ENCODE measurements at places on chromosomes 6 and 20. TPM values are rescaled to one million over a fixed set of nuclear protein-coding genes. Genes with fewer than 3 reads are reported as not detected.

The MYLK4 gene
- total RNA-seq = 9.4 TPM

- peak; percentile 34 for DNase-seq
These were observed 674 bp downstream of the MAPK14 start for GRCh38 chr6:36028088-36028876.

- peak; percentile 88 for DNase-seq
These were observed 64.9 kb upstream of the ARHGAP18 start for GRCh38 chr6:129774697-129775447.

DNA sequence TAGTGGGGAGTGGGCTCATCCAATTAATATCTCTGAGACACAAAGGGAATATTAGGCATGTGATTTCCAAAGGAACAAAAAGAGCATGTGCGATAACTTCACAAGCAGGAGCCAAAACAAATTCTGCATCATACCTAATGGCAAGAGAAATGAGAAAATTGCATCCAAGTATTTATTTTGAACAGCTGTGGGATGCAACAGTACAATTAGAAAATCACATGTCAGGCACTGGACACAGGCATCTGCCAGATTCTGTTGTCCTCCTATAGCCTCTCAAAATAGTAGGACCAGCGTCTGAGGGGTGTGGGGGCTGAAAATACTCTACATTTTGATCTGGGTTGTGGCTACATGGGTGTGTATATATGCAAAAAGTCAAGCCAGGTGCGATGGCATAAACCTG is 66.3 kb downstream of the EDN1 start:
- no peak for DNase-seq

GRCh38 chr6:5271926-5272325 is 10.6 kb downstream of the FARS2 start:
- DNase-seq = no peak

- no peak for DNase-seq
These were observed 582.1 kb upstream of the JAG1 start for GRCh38 chr20:11255860-11256259.

DNA sequence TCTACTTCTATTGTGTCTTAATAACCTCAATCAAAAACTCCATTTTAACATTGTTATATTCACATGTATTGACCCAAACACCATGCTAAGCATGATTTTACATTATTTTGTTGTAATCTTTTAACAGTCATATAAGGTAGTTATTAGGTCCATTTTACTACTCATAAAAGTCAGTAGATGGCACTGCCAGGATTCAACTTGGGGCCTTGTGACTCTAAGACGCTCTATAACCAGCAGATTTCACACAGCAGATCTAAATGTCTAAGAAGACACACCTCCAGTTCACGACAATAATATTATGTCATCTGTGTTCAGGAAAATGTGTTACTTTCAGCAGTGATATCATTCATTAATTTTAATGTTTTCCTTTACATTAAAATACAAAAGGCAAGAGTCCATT is 88.0 kb downstream of the FRK start:
- no peak for DNase-seq

The ANKRD66 gene
- not detected for total RNA-seq

DNA sequence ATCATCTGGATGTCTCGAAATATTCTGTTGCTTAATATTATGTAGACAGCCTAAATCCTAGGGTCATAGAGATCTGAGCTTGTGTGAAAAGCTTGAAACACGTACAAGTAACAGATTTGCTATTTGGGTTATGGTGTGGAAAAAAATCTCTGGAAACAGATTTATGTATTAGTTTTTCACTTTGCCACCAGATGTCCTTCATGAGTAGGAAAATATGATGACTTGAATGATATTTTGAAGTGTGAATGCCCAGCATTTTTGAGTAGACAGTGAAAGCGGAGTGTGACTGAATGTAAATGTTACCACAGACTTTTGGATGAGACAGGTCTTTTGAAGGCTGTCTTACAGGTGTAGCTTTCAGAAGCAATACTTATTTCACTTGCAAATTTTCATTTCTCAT is 4.2 kb upstream of the BMP6 start:
- DNase-seq = peak; percentile 38

Data from myocyte (in vitro differentiated cells).